ENCODE measurements at places on chromosomes 12 and 14.

- peak; percentile 51 for DNase-seq
These were observed 5.0 kb downstream of the REM2 start for GRCh38 chr14:22887990-22888378.

DNA sequence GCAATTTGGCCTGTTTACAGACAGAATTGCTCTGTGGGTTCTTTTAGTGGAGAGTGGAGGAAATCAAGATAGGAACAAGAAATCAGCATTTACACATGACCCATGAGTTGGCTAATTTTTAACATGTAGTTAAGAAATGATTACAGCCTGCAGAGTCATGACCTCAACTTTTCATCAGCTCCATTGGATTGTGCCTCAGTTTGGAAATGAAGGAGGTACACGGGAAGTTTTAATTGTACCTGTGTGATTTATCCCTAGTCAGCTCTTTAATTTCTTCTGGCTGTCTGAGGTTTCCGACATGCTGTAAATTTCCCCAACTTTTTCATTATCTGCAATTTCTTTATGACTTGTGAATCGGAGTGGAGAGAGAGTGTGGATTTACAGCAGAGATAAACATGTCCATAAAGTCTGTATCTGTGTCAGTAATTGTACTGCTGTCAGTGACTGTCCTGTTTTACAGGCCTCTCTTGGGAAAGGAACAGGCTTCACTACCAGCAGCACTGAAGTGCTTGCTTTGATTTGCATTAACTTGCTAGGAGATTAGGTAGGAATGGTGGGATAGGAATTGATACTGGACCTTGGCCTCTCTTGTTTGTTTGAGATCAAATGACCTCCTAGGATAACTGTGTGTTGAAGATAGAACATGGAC is 49.2 kb downstream of the LIN52 start:
- no peak for DNase-seq

- no peak for DNase-seq
These were observed 80.3 kb upstream of the TMEM132D start for GRCh38 chr12:129984106-129984505.

DNA sequence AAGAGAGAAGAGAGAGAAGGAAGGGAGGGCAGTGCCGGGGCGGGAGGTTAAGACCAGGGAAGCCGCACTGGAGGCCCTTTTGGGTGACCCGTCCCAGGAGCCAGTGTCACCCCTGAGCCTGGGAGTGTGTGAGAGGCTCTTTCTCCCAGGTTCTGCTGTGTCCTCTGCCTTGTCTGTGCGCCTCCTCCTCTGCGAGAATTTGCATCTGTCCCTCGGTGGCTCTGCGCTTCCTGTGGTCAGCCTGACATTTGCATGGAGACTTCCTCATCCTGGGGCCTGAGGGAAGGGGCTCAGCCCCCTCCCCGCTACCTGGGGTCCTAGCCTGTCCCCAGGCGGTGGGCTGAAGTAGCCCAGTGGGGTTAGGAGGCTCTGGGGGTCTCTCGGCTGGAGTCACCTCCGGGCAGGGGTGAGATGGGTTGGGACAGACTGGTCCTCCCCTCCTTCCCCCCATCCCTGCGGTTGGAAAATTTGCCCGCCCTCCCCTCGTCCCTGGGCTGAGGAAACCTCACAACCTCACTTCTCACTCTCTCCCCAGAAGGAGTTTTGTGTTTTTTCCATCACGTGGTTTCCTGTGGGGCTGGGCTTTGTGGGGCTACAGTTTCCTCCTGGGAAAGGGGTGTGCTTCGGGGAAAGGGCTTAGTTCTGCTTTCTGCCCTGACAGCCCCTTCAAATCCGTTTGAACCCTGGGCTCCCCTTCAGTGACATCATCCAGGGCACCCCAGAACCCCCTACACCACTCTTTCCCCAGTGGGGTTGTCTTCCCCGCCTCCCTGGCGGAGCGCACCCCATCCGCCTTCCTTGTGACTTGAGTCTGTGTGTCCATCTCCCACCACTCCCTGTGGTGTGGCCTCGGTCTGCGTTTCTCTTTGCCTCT is 2.5 kb downstream of the PTPN6 start:
- peak; percentile 92 for DNase-seq

DNA sequence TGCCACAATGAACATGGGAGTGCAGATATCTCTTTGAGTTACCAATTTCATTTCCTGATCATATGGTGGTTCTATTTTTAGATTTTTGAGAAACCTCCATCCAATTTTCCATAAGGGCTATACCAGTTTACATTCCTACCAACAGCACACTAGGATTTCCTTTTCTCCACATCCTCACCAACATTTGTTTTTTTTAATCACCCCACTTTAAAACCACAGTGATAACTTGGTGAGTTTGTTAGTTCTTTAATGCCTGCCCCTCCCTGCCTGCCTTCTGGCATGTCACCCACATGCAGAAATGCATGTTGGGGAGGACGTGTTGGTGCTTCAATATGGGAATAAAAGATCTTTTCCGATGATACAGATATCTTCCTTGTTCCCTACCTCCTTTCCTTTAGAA is 167.9 kb downstream of the CAND1 start:
- DNase-seq = no peak

- no peak for DNase-seq
These were observed 13.6 kb upstream of the FOXN3 start for GRCh38 chr14:89430391-89431236.

GRCh38 chr12:101230547-101230946 is 20.5 kb upstream of the SLC5A8 start:
- no peak for DNase-seq

GRCh38 chr14:20679907-20680306 is 4.5 kb upstream of the RNASE4 start:
- DNase-seq = no peak

Data from femur (tissue), 1 donor.